ENCODE measurements at places on chromosomes 3 and 15.

- no peak for DNase-seq
Measured at GRCh38 chr3:165852191-165852590, 15.0 kb upstream of the BCHE start.

GRCh38 chr3:136644212-136644611, 108.0 kb downstream of the STAG1 start:
- DNase-seq = no peak

DNA sequence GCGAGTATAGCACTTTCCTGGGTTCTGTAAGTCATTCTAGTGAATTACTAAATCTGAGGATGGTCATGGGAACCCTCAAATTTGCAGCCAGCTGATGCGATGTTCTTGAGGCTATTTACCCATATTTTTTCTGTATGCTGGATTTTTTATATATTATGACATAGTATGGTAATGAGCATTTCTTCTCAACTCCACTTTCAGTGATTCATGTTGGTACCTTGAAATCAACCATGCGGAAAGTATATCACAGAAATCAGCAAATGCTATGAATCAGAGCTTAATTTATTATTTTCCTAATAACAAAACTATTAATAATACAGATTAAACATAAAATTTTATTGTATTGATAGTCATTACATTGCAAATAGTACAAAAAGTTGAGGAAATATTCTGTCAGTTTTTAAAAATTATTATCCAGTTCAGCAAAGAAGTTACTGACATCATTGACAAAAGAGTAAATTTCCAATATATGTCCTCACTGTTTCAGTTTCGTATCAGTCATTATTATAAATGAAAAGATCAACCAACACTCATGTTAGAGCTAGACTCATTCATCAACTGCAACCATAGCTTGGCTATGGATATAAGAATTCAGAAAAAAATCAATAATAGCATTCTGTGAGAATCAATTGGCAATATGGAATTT, 164.3 kb upstream of the SETMAR start:
- DNase-seq = no peak

GRCh38 chr3:23713641-23714040, 92.1 kb upstream of the UBE2E1 start:
- DNase-seq = no peak

DNA sequence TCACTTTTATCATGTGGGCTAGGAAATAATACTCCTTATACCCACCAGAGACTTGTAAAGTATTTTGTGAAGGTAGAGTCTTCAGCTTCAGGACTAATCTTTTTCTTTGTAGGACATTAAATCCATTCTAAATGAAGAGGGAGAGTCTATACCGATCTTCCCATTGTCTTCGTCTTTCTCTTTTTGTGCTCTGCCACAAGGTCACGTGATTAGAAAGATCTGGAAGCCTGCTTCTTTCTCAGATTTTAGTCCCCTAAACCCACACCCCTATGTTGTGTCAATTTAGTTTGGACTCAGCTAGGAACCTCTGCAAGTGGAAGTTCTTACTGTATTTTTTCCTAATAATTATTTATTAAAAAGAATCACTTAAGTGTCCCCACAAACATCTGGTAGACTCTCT, 507.3 kb downstream of the PYDC2 start:
- DNase-seq = no peak

DNA sequence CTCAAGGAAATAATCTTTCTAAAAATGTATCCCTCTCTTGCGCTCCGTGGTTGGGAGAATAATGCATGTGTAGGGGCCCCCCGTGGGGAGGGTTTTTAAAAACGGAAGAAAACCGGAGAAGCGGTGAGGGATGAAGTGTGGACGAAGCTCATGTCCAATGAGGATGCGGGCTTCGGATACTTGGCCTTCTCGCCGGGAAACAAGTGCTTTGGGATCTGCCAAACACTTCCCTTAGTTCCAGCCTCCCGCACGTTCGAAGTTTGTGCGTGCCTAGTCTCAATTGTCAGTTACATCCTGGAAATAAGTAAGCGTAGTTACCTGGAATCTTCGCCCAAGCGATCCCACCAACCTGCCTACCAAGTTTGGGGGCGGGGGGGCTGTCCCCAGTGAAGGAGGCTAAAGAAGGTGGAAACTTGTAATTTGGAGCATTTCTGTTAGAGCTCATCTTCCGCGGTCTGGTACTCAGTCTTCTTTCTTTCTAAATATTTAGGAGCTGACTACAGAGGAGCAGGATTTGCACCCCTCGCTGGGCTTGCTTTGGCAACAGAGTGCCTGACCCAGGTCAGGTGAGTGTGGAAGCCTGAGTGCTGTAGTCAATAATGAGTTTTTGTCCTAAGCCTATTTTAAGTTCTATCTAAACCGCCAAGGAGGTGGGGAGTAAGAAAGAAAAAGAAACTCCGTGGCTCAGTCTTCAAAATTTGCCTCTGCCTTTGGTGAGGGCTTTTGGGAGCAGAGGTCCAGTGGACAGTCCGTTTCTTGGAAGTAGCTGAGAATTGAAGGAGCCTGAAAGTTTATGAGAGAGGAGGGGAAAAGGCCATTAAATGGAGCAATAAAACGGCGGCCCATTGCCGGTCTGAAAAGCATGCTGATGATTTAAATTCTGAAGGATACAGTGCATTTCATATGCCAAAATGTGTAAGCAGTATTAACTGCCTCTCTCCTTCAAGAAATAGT, 1.1 kb downstream of the ITPR1 start:
- no peak for DNase-seq

- DNase-seq = no peak
Measured at GRCh38 chr3:72092778-72093177, 307.8 kb upstream of the PROK2 start.

DNA sequence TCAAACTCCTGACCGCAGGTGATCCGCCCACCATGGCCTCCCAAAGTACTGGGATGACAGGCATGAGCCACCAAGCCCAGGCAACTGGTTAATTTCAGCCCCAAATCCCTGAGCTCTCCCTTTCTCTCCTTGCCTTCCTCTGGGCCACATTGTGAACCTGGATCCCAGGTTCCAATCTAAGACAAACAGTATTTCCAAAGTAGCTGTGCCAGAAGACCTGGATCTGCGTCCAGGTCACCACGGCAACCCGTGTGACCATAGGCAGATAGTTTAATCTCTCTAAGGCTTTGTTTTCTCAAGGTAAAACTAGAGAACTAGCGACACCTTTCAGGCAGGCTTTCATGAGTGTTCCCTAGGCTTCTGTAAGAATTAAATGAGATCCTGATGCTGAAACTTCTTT, 5.9 kb upstream of the RBPMS2 start:
- no peak for DNase-seq

DNA sequence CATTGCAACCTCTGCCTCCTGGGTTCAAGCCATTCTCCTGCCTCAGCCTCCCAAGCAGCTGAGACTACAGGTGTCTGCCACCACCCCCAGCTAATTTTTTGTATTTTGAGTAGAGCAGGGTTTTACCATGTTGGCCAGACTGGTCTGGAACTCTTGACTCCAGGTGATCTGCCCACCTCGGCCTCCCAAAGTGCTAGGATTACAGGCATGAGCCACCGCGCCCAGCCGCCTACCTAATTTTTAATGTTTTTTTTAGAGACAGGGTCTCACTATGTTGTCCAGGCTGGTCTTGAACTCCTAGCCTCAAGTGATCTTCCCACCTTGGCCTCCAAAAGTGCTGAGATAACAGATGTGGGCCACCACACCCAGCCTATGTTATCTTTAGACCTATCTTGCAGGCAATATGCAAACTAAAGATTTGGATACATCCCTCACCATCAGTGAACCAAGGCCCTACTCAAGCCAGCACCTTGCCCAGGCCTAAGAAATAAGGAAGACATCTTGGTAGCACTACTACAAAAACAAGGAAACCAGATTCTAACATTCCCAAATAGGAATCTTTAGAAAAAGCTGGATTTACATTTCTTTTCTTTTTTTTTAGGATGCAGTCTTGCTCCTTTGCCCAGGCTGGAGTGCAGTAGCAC, 6.3 kb upstream of the GMPPB start:
- DNase-seq = no peak

DNA sequence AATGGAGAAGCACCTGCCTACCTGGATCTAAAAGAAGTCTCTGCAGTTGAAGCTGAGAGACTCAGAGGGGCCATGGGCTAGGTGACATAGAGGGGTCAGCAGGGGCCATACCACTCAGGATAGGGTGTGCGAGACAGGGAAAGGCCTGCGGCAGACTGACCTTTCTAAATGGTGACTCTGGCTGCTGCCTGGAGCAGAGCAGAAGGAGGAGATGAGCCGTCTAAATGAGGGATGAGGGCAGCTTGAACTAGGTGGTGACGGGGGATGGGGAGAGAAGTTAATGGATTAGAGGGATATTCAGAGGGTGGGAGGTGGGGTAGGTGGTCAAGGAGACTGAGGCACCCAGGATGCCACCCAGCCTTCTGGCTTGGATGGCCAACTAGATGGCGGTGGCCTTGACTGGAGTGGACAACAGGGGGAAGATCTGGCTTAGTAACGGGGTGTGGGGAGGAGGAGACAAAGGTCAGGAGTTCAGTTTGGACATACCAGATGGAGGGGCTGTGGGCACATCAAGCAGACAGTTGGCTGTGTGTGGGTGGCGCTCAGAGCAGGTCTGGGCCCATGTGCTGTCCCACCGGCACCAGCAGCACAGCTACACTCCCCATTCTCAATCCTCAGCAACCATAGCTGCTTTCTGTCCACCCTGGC, 3.2 kb upstream of the ITIH1 start:
- DNase-seq = no peak

- DNase-seq = no peak
Measured at GRCh38 chr3:143122608-143123352, 3.2 kb downstream of the CHST2 start.

DNA sequence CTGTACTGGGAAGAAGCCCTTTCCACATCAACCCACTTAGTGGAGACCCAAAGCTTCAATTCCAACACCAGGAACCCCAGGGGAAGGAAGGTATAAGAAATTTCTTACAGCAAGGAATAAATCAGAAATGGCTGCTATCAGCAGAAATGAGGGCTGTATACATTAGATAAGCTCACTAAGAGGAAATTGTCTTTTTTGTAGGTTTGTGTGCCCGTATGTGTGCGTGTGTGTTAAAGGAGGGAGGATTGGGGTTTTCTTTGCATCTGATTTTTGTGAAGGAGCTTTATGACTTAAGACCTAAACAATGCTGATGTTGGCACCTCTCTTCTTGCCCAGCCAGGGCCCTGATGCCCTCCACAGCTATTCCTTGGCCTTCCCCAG, 18.6 kb downstream of the ARRDC4 start:
- no peak for DNase-seq

GRCh38 chr3:171236265-171237008, 209.9 kb upstream of the SLC2A2 start:
- DNase-seq = no peak

GRCh38 chr15:69747193-69747592, 294.6 kb downstream of the RPLP1 start:
- DNase-seq = no peak

- DNase-seq = no peak
Measured at GRCh38 chr3:10555263-10555662, 49.9 kb upstream of the ATP2B2 start.

GRCh38 chr3:178289544-178290160, 246.6 kb upstream of the KCNMB2 start:
- no peak for DNase-seq

GRCh38 chr3:31732548-31732947, 199.8 kb downstream of the STT3B start:
- DNase-seq = no peak

GRCh38 chr15:68608206-68608843, 29.5 kb downstream of the CORO2B start:
- no peak for DNase-seq

- no peak for DNase-seq
Measured at GRCh38 chr3:11199902-11200845, 45.9 kb downstream of the HRH1 start.

DNA sequence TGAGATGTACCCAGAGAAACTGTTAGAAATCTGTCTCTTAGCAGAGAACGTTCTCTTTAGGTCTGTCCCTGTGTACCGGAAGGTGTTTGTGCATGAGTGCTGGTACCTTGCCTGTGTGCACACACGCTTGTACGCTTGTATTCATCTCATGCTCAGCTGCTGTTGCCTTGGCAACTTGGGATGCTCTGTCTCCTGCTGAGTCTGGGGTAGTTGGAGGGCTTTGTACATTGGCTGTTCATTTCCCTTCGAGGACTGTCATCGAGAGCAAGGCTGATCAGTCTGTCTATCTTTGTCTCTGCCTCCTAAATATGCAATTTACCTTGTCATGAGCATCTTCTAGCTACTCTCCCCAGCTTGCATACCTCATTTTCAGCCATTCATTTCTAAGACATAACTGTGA, 147.2 kb downstream of the SLCO3A1 start:
- peak; percentile 30 for DNase-seq

GRCh38 chr3:133860519-133860918, 35.2 kb downstream of the RAB6B start:
- DNase-seq = no peak

- no peak for DNase-seq
Measured at GRCh38 chr3:29577250-29577649, 296.4 kb downstream of the RBMS3 start.

DNA sequence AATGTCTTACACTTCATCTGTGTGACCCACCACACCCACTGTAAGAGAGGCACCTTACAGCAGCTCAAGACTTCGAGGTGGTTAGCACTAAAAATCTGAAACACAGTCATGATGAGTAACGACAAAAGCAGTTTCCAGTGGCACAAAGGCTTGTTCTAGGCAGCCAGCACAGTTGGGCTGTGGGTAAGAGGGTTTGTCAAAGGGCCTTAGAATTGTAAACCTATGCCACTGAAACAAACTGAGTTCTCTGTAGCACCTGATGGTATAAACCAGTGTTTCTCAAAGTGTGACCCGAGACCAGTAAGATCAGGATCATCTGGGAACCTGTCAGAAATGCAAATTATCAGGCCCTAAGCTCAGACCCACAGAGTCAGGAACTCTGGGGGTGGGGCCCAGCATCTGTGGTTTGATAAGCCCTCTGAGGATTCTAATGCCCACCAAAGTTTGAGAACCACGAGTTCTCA, 36.5 kb downstream of the DAPK2 start:
- DNase-seq = no peak

DNA sequence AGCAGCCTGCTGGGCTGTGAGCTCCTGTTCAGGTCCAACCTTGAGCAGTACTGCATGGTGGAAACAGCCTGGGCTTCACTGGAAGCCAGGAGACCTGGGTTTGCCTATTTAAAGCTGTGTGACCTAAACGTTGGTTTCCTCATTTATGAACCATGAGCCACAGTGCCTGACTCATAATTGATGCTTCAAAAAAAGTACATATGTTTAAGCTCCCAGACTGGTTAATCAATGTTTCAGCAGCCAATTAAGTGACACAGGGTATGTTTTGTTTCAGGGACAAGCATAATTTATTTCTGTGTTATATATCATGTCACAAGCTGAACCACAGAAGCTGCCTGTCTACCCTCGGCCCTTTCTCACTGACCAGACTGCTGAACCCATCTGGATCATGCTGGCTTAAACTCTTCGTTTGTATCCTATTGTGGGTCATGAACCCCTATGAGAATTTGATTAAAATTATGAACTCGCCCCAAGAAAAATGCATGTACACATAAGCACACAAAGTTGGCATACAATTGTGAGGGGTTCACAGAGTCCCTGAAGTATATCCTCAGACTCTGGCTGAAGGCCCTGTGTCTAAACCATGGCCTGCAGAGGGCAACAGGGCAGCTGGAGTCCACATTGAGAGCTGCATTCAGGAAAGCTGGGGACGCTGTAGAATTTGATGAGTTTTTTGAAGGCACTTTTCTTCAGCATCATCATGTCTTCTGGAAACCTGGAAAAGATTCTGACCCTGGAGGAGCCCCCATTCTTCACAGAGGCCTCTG, 23.7 kb downstream of the HDC start:
- DNase-seq = no peak
